ENCODE measurements at places on chromosomes 11 and 22.
A peak's percentile ranks its signal among the peaks of the same experiment; 100 is the strongest.

GRCh38 chr22:24331468-24332440, 61.1 kb downstream of the SPECC1L start:
- DNase-seq: no peak

GRCh38 chr11:114511079-114511478, 48.6 kb downstream of the NXPE1 start:
- DNase-seq: no peak

- no peak for DNase-seq
These were observed 48.7 kb downstream of the SYTL2 start for GRCh38 chr11:85762226-85762625.

- DNase-seq: no peak
These were observed 144.6 kb downstream of the NECTIN1 start for GRCh38 chr11:119584193-119585042.

DNA sequence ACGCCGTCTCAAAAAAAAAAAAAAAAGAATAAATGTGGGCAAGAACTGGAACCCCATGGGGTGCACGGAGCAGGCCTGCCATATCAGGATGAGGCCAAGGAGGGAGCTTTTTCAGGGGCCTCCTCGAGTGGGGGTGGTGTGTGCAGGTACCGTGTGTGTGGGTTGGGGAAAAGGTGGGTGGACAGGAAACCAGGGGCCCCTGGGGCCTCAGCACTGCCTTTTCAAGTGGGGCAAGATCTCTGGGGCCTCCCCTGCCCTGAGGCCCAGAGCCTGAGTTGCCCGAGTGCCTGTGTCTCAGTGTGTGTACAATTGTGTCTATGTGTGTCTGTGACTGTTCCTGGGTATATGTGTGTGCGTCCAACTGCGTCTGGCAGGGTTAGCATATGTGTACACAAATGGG, 23.8 kb downstream of the TEF start:
- DNase-seq: peak; percentile 3

- DNase-seq: no peak
These were observed 103.1 kb downstream of the PTPRJ start for GRCh38 chr11:48083421-48083820.

DNA sequence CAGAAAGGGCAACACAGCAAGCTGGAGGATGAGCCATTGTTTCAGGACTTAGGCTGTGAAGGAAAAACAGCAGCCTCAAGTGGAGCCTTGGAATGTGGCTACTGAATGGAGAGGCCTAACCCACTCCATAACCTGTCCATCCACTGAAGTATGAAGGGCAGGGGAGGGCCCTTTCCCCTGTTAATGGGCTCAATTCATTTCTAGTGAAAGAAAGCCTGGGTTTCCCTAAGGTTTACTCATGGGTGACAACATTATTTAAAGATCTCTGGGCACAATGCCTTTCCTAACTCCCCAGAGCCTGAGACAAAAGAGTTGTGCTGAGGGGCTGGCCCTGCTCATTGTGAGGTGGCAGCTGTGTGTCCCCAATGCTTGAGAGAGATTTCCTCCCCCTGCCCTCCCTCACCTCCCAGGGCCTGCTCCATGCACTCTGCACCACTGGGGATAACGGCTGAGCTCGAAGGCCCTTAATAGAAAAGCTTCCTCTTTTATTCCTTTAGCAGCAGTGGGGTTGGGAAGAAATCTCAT, 83.8 kb downstream of the ME3 start:
- no peak for DNase-seq

GRCh38 chr11:68806931-68807844, 34.5 kb downstream of the CPT1A start:
- DNase-seq: no peak

GRCh38 chr11:33280411-33280810, 23.2 kb downstream of the HIPK3 start:
- no peak for DNase-seq

- no peak for DNase-seq
These were observed 926 bp downstream of the CD6 start for GRCh38 chr11:60972182-60973030.
